Omental fat pad (tissue), 4 donors: ENCODE measurements at places on chromosomes 3 and 15. TPM values are rescaled to one million over a fixed set of nuclear protein-coding genes. Genes with fewer than 3 reads are reported as not detected.

GRCh38 chr3:169138849-169139420, 524.6 kb downstream of the MECOM start:
- DNase-seq = no peak

DNA sequence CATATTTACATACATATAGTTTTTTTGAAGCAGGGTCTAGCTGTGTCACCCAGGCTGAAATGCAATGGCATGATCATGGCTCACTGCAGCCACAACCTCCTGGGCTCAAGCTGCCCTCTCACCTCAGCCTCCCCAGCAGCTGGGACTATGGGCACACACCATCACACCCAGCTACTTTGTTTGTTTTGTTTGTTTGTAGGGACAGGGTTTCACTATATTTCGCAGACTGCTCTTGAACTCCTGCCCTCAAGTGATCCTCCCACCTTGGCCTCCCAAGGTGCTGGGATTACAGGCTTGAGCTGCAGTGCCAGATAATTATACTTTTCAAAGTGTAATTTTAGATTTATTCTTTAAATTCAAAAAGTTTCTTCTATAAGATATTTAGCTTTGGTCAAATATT, 10.2 kb downstream of the GTF2A2 start:
- DNase-seq = no peak

DNA sequence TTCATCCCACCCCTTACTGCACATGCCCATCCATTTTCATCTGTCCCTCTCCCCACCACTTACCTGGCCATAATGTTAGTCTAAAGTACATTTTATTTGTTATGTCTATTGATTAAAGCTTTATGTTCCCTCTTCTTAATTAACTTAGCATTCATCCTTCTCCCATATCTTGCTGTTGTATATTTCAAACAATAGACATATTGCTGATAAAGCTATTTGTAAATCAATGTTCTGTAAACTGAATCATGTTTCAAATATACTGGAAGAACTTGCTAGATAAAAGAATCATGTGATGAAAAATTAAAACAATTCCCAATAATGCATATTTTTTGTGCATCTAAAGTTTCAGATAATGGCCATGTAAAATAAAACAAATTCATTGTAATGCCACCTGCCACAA, 249.2 kb downstream of the IGSF11 start:
- no peak for DNase-seq

GRCh38 chr3:14680716-14681115, 5.8 kb downstream of the C3orf20 start:
- no peak for DNase-seq

Gene AHSG
- not detected for total RNA-seq

Gene FRMD5
- 0.13 TPM for total RNA-seq

Gene MRAS
- 107 TPM for total RNA-seq
